ENCODE measurements at places on chromosomes 5 and 9.

GRCh38 chr5:132065351-132065937 is 5.0 kb downstream of the IL3 start:
- peak; percentile 64 for DNase-seq

DNA sequence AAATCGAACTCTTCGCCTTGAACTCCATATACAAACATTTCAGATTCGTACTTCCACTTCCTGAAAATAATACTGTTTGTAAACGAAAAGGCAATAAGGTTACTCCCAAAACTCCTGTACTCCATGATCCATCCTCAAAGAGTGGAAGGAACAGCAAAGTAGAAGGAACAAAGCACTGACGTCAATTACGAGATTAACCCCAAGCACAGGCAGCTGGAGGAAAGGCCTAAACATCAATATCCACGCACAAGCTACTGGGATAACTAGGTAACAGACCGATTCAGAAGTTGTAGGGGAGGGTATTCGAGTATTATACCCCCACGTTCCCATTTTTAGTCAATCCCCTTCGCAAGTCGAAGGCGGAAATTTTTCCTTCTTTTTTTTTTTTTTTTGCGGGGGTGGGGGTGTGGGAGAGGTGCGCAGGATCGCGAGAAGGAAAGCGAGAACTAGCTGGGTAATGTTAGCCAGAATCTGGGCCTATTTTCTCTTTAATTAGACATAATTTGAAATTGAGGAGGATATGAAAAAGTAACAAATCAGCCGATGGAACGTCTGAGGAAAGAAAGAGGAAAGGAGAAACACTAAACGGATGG is 909 bp downstream of the AFF4 start:
- DNase-seq, result peak; percentile 66

DNA sequence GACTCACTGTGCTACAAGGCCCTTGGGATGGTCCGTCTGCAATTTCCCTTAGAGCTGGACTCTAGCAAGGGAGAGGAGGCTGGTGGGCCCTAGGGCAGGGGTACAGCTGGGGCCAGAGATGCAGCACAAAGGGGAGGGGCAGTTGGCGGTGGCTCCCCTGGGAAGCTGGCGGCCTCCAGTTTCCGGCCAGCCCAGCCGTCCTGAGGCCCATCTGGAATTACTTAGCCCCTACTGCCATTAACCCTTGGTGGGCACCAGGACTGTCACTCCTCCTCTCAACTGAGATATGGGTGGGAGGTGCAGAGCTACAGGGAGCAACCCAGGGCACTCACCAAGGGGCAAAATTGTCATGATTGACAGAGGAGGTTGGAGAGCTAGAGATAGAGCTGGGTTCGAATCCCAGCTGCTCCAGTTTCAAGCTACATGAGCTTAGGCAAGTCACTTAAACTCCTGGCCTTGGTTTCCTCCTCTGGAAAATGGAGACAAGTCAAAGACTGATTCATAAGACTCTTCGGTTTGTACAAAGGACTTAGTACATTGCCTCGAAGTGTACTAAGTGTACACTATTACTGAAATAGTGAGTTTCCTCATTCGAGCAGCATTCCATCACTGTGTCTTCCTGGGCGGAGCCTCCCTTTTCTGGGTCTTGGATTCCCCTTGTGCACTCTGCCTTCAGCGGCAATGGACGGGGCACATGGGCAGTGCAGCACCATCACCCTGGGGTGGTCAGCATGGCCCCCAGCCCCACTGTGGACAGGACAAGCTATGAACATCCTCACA is 2.7 kb upstream of the PDGFRB start:
- peak; percentile 82 for DNase-seq

DNA sequence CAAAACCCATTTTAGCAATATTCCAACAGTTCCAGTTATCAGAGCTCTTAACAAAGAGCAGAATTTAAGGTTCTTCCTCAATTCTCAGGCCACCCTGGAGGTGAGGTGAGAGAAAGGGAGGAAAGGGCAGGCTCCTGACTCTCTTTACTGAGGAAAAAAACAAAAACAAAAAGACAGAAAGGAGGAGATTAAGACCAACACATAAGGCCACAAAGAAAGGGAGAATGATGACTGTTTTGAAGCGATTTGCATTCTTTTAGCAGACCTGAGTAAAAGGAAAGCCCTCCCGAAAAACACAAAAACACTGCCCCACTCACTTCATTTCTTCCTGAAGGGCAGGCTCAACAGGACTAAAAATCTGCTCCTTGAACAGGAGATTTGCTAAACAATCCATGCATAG is 300.5 kb downstream of the ARL15 start:
- no peak for DNase-seq
